ENCODE measurements at places on chromosomes 2 and 18.
A peak's percentile ranks its signal among the peaks of the same experiment; 100 is the strongest.

- no peak for DNase-seq
These were observed 2.6 kb downstream of the GPR35 start for GRCh38 chr2:240627736-240628506.

GRCh38 chr18:12264864-12265263 lies 10.7 kb downstream of the CIDEA start:
- no peak for DNase-seq

DNA sequence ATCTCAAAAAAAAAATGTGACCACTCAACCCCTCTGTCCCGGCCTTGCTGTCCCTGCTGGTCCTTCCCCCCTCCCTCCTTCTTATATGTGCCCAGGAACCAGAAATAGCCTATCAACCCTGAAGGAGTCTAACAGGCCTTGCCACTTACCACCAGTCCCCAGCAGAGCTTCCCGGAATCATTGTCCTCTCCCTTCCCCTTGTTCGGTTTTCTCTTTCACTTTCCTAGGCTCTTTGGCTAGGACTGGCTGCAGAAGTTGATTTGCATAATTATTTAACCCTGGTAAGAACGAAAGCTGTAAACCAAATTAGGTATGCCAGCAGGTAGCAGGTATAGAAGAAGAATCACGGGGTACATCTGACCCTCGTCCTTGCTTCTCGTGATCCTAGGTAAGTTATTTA lies 72.6 kb upstream of the ZNF532 start:
- DNase-seq, result no peak

GRCh38 chr2:86038291-86039081 lies 67.2 kb downstream of the POLR1A start:
- no peak for DNase-seq

DNA sequence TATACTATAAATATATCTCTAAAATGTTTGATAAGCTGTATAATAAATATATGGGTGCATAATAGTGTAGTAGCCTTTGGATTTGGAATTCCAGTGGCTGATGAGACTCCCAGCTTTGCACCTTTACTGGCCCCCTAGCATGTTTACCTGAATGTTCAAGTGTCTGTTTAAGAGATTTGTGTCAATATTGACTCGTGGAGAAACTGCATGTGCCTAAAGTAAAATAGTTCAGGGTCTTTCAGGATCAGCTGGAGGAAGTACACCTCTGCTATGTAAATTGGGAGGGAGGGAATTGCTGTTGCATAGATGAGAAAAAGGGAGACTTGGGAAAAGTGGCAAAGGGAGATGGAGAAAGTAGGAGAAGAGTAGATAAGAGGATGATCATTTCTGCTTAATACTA lies 23.9 kb downstream of the ME2 start:
- no peak for DNase-seq

- DNase-seq, result no peak
These were observed 43.1 kb downstream of the INHBB start for GRCh38 chr2:120389036-120389391.

DNA sequence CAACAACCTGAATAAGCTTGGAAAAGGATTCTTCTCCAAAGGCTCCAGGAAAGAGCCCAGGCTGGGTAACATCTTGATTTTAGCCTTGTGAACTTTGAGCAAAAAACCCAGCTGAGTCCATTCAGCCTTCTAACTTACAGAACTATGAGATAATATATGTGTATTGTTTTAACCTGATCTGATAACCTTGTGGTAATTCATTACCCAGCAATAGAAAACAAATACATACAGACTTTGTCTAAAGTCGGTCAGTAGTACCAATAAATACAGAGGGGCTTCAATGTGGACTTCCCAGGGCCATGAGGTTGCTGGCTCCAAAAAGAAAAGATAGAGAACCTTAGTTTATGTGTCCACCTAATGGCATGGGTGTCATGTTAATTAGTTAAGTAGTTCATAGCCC lies 191.8 kb downstream of the KCNH7 start:
- no peak for DNase-seq

DNA sequence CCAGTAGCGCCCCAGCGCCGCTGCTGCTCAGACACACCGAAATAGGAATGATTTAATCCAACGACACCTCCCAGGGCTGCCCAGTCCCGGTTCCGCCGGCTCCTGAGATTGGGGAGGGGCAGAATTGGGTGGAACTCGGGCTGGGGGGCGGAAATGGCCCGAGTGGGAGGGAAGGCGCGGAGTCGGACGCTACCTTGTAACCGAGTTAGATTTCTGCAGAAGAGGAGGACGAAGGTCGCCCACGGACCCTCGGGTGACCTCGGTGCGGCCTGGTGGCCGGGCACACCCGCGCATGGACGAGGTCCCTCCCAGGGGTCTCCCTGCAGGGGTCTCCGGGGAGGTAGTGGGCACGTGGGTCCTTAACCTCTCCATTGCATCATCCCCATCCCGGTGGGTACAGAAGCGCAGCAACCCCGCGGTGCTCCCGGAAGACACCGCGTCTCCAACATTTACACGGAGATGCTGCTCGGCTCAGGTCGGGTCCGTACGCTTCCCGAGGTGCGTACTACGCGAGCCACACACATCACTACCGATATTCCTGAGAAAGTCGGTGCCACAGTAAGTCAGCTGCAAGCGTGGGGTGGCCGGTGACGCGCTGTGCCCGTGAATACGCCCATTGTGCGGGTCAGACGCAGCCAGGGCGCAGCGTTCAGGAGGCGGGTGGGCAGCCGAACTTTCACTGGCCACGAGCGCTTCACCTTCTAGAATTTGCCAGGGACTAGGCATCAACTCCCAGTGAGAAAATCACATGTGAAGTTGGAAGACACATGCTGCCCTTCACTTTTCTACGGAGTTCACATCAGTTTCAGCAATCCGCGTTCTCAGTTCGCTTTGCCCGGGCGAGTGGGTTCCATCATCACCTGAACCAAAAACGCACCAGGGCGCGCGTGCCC lies 3.0 kb downstream of the ZNF516 start:
- no peak for DNase-seq

DNA sequence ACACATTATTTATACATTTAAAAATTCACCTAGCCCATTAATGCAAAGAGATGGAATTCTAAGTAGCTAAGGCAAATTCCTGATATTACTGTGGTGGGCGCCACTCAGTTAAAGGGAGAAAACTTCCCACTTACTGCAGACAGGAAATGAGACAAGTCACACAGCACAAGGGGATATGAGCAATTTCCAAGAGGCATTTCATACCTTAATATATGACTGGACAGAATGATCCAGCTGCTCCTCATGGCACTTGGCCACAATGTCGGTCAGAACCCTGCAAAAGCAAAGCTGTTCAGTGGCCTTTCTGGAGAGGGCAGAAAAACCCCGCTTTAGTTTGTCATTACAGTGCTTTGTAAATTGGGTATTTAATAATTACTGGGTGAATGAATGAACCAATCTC lies 121.4 kb upstream of the CCDC195 start:
- peak; percentile 65 for DNase-seq

- no peak for DNase-seq
These were observed 258.0 kb downstream of the ZEB2 start for GRCh38 chr2:144261966-144262365.

DNA sequence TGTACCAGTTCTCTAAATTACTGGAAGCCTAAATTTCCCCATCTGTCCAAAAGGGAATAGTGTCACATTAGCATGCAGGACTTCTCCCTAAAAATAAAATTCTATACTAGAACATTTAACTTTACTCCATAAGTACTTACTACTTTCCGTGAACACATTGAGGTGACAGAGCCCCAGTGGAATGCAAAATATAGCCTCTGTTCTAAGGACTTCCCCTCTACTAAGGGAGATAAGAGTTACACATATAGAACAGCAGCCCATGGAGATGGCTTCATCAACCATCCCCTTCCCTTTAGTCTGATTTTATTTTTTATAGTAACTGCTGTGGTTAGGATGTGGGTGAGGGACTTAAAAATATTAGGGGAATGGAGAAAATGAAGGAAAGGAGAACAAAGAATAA lies 68.9 kb upstream of the STPG4 start:
- DNase-seq, result no peak

DNA sequence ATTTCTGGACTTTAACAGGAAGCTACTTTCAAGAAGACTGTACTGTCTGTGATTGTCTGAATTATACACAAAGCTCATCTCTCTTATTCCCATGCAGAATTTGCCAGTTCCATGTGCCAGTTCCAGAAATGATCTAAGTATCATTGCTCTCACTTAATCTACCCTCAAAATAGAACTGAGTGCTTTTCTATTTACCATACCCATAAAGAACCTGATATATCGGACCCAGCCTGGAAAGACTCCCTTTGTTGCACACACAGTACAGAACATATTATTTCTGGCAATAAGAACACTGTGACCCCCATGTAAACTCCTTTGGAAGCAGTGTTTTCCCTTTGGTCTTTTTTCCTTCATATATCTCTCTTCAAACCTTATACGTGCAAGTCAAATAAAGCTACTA lies 102.3 kb upstream of the TTN start:
- no peak for DNase-seq

- no peak for DNase-seq
These were observed 76.7 kb downstream of the RND3 start for GRCh38 chr2:150410809-150411208.

DNA sequence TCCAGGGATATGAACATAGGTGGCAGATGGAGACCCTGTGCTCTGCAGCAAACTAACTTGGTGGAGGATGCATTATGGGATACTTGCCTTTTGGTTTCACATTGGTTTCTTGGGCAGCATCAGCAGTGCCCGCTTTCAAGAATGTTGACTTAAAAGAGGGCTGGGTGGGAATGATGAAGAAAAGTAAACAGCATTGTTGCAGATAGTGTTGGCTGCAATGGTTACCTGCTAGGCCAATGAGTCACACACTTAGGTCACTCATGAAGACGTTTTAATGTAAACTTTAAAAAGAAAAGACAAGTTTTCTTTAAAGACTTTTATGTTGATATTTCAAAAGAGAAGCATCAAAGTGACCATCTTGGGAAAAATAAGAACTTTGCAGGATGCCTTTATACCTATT lies 26.1 kb upstream of the FAM237A start:
- no peak for DNase-seq

- DNase-seq, result no peak
These were observed 134.6 kb downstream of the INSIG2 start for GRCh38 chr2:118222672-118223421.

- no peak for DNase-seq
These were observed 79.6 kb downstream of the MIB1 start for GRCh38 chr18:21820033-21820810.

DNA sequence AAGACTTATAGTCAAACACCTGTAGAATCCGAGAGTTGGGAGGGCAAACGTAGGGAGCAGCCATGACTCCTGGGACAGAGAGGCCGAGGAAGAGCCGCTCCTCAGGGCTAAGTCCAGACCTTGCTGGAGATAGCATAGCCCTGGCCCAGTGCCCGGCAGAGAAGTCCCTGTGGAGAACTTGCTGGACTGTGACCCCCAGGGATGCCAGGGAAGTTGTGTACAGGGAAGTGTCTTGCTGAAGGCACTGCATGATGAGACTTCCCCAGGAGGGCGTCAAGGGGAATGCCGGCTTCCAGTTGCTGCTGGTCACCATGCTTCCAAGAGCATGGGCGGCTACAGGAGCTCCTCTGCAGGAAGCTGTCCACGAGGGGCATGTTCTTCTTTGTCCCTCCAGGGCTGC lies 8.6 kb upstream of the CNDP1 start:
- DNase-seq, result no peak

- DNase-seq, result no peak
These were observed 225.3 kb downstream of the MC4R start for GRCh38 chr18:60147323-60147722.

GRCh38 chr18:50297621-50298442 lies 10.3 kb upstream of the CXXC1 start:
- DNase-seq, result peak; percentile 8

DNA sequence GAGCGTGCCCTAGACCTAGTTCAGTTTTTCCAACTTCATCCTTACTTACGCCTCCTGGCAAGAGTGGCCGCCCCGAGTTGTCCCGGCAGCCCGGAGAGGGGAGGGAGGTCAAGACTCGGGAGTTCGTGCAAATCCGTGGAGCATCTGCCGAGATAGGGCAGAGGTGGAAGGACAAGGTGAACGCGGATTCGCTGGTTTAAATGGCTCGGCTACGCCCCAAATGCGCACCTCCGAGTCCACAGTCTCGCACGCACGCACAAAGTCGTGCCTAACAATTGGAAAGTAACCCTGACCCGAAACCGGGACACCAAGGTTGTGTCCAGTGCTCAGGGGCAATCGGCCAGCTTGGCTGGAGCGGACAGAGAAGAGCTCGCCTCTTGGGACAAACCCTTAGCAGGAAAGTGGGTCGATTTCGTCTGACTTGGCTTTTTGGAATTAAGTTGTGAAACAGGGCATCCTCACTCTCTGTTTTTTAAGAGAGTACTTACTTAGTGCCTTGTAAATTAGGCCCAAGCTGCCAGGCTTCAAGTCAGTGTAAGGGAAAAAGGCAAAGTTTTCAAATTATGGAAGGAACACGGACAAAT lies 726 bp upstream of the SS18 start:
- DNase-seq, result peak; percentile 73

DNA sequence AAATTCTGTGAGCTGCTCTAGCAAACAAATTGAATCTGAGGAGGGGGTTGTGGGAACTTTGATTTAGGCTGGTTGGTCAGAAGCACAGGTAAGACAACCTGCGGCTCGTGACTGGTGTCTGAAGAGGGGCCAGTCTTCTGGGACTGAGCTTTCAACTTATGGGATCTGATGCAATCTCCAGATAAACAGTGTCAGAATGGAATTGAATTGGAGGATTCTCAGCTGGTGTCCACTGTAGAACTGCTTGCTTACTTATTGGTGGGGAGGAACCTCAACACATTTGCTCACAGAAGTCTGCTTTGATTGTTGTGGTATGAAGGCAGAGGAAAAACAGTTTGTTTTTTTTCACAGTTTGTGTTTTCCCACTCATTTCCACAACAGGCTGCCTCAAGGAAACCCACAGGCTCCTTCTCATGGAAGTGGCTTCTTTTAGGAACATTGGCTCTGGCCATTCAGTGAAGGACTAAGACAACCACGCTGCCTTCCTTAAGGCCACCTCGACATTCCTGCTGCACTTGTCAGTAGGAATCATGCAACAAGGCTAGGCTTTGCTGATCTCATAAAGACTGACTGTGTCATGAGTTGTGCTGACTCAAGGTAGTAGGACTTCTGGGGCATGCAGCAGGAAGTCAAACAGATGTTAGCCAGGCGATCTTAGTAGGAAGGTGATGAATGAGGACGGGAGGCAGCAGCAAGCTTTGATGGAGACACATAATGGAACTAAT lies 104.7 kb downstream of the TSN start:
- DNase-seq, result peak; percentile 13

- no peak for DNase-seq
These were observed 325.4 kb downstream of the ZEB2 start for GRCh38 chr2:144194326-144195071.

- no peak for DNase-seq
These were observed 47.4 kb upstream of the SLC1A4 start for GRCh38 chr2:64941801-64942200.

DNA sequence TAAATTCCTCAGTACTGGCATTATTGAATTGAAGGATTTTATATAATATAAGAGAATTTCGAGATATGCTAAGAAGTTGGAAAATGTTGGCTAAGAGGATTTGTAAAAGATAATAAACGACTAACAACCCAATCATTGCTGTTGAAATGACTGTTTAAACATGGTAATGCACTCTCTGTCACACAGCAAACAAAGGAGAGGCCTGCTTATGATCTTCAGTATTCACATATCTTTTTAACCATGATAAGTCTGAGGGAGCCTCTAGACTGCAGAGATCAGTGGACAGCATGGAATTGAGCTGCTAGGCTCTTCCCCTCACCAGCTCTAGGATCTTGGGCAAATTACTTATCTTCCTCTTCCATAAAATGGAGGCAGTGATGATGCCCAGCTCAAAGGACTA lies 2.7 kb downstream of the KCTD18 start:
- DNase-seq, result no peak
